Esophagus squamous epithelium (tissue), 5 donors: ENCODE measurements at places on chromosomes 7 and 10. TPM values are rescaled to one million over a fixed set of nuclear protein-coding genes. Genes with fewer than 3 reads are reported as not detected.
A peak's percentile ranks its signal among the peaks of the same experiment; 100 is the strongest.

GRCh38 chr10:20709708-20710107 is 187.4 kb downstream of the NEBL start:
- H3K4me1 ChIP-seq: no peaks in the 10 kb centered on the region
- no peaks in the 10 kb centered on the region for H3K27me3 ChIP-seq
- no peak for DNase-seq

DNA sequence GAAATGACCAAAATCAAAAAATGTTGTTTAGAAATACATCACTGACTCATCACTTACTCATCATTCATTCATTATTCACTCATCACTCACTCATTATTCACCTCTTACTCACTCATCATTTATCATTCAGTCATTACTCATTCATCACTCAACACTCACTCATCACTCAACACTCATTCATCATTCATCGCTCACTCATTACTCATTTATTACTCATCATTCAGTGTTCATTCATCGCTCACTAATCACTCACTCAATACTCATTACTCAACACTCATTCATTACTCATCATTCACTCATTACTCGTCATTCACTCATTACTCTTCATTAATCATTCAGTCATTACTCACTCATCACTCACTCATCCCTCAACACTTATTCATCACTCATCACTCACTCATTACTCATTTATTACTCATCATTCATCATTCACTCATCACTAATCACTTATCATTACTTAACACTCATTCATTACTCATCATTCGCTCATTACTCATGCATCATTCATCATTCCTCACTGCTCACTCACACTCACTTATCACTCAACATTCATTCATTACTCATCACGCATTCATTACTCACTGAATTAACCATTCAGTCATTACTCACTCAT is 238.5 kb downstream of the ADARB2 start:
- DNase-seq: no peak
- H3K4me3 ChIP-seq: no peak overlapping the region
- no peak overlapping the region for H3K27ac ChIP-seq
- H3K36me3 ChIP-seq: no peaks in the 10 kb centered on the region

DNA sequence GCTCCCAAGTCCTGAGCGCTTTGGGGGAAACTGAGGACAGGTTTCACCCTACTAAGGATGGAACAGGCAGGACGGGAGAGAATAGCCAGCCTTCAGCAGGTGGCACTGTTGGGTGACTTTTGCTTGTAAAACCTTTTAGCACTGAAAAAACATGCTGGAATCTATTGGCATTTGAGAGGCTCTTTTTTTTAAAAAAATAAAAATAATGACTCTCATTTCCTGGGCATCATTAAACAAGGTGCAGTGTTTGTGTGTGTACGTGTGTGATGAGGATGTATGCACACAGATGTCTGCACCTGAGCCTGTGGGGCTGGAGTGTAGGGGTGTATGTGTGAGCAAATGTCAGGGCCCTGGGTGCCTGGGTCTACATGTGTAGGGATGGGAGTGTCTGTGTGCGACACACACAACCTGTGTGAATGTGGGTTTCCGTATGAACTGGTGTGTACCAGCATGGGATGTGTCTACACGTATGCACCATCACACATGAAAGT is 177.9 kb downstream of the RPS24 start:
- no peak overlapping the region for H3K4me3 ChIP-seq
- H3K36me3 ChIP-seq: no peaks in the 10 kb centered on the region
- peak overlapping the region; percentile 49 for H3K27ac ChIP-seq
- peaks cover 27% of the 10 kb centered on the region for H3K27me3 ChIP-seq
- H3K4me1 ChIP-seq: peaks cover 31% of the 10 kb centered on the region

The LRRC4 gene
- total RNA-seq: 11.1 TPM
